ENCODE measurements at places on chromosomes 5 and 9.

- no peak for DNase-seq
These were observed 110.2 kb upstream of the COL5A1 start for GRCh38 chr9:134531220-134531970.

GRCh38 chr5:26295541-26295940 is 742.8 kb downstream of the CDH9 start:
- peak; percentile 3 for DNase-seq

- no peak for DNase-seq
These were observed 26.2 kb downstream of the IRF1 start for GRCh38 chr5:132464156-132464939.

DNA sequence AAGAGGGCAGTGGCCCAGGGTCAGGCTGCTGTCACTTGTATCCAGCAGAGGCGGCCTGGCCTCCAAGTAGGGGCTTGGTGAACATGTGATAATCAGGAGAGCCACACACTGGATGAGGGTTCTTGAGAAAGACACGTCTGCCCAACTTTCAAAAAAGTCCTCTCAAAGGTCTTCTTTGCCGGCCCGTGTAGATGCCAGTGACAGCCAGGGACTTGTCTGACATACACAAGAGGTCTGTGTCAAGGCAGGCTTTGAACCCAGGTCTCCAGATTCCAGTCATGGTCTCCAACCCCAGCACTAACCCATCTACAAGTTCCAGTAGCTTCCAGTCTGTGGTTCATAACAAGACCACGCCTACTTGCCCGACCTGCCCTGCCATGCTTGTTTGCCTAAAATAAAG is 7.9 kb upstream of the AMBP start:
- DNase-seq = no peak

DNA sequence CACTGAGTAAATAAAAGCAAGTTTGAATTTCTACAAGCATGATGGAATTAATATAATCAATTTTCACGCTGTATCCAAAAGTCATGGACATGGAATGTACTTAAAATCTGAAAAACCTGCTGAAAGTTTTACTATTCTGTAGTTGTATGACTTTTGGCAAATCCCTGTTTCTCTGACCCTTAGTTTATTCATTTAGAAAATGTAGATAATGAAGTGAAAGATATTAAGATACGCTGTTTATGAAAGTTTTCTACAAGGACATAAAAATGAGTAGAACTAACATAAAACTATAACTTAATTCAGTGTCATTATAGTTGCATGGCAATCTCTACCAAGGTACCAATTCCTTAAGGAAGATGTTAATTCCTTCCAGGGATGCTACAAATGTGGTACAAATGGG is 363.2 kb upstream of the MPDZ start:
- DNase-seq = no peak

GRCh38 chr5:56918054-56918453 is 8.7 kb downstream of the SETD9 start:
- no peak for DNase-seq

GRCh38 chr9:87199278-87199677 is 252.0 kb upstream of the GAS1 start:
- no peak for DNase-seq

DNA sequence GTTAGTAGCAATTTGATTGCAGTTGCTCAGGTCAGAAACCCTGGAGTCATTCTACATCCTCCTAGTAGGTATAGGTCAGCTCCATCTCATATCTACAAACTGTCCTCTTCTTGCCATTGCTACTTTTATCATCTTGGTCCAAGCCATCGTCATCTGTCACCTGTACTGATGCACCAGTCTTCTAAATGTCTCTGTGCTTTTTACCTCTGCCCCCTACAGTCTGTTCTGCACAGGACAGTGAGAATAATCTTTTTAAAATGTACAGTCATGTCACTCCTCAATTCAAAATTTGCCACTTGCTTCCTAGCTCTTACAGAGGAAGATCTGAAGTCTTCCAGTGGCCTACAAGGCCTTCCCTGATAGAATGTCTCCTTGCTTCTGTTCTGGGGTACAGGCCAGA is 6.8 kb downstream of the NNT start:
- no peak for DNase-seq

DNA sequence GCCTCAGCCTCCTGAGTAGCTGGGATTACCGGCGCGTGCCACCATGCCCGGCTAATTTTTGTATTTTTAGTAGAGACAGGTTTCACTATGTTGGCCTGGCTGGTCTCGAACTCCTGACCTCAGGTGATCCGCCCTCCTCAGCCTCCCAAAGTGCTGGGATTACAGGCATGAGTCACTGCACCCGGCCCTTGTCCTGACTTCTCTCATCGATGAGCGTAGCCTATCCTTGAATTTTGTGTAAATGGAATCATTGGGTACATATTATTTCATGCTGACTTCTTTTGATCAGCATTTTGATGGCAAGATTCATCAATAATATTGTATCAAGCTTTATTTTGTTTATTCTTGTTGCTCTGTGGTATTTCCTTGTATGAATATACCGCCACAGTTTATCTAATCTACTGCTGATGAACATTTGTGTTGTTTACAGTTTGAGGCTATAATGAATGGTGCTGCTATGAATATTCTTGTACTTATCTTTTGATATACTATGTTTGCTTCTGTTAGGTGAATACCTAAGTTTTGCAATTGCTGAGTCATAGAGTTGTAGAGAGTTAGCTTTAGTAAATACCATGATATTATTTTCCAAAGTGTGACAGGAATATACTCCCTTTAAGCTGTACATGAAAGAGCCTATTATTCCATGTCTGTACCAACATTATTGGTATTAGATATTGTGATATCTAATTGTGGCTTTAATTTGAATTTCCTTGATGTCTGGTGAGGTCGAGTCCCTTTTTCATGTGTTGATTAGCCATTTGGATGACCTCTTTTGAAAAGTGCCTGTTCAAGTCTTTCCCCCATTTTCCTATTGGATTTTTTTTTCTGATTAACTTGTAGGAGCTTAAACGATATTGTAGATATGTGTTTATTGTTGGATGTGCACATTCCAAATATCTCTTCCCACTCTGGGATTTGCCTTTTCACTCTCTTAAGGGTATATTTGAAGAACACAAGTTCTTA is 107.5 kb downstream of the RGS3 start:
- DNase-seq = no peak

GRCh38 chr9:110640736-110641135 is 27.9 kb upstream of the MUSK start:
- DNase-seq = peak; percentile 26

DNA sequence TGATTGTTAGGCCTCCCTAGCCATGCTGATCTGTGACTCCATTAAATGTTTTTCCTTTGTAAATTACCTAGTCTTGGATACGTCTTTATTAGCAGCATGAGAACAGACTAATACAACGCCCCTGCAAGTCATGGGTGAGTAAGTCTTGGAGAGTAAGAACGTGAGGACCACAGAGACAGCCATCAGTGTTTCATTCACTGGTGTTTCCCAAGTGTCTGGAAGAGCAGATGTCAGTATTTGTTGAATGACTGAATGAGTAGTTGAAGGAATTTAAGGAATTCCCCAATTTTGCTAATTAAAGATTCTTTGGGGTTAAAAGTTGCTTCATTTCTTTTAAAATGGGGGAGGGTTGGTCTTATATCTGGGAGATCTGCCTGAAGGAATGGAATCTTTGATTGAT is 178.8 kb downstream of the TRIO start:
- DNase-seq = no peak

GRCh38 chr5:5456858-5457257 is 34.4 kb downstream of the ICE1 start:
- DNase-seq = no peak

DNA sequence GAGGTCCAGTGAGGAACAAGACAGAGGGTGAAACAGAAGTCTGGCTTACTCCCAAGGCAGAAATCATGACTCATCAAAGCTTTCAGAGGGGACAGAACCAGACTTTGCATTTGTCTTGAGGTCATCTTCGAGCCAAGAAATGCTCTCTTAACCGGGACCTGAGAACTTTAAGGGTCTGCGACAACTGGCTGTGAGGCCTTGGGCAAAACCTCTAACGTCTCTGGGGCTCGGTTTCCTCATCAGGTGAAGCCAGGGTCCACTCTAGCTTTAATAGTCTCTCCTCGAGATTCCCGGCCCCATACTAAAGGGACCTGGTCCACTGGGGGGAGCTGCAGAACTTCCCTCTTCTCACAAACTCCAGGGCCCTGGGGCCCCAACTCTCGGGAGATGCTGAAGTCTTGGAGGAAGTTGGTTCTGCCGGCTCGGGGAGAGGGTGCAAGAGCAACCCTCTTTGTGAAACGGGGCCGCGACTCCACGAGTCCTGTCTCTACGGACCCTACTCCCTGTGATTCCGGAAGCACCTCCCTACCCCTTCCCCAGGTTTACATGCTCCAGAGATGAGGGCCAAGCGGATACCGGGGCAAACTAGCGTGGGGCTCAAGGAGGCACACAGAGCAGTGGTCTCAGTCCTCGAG is 2.6 kb downstream of the GLIS3 start:
- peak; percentile 90 for DNase-seq

DNA sequence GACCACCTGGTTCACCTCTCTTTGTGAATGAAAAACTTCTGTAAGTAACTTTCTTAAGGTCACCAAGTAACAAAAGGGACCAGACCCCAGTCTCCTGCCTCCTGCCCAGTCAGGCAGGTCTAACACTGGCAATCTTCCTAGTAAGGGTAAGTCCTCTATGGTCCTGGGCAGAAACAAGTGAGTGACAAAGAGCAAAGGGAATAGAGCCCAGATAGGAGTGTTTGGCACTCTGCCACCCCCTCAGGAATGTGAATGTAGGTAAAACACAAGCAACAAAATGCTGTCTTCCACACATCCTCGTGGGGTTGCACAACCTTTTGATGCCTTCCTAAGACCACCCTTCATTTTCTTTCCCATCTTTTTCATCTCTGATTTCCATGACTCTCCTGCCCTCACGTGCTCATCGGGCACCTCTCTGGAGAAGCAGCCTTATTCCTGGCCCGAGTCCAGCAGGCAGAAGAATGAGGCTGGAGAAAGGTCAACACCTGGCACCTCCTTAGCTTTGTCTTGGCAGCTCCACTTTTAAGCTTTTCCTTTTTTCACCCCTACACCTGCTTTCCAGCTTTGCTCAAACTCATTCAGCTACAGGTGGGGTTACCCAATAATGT is 90.2 kb upstream of the LHFPL2 start:
- peak; percentile 50 for DNase-seq

DNA sequence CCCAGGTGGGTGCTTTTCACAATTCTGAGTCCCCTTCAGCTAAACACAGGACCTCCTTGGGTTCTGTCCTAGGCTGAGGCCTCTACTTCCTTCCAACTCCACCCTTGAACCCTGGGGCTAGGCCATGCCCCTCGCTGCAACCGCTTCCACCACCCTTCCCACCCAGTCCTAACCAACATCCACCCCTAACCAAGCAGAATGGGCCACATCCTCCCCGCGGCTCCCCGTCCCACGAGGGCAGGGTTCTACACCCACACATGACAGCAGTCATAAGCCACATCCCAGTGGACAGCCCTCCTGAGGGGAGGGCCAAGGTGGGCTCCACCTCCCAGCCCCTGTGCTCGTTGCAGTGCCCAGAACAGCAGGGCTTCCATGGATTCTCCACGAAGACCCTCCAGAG is 65.8 kb downstream of the SHB start:
- no peak for DNase-seq

GRCh38 chr9:132946631-132947295 is 2.3 kb upstream of the TSC1 start:
- peak; percentile 71 for DNase-seq

- no peak for DNase-seq
These were observed 43.6 kb downstream of the NR3C1 start for GRCh38 chr5:143359869-143360268.

- peak; percentile 85 for DNase-seq
These were observed 3.2 kb downstream of the NEK6 start for GRCh38 chr9:124260769-124261603.

DNA sequence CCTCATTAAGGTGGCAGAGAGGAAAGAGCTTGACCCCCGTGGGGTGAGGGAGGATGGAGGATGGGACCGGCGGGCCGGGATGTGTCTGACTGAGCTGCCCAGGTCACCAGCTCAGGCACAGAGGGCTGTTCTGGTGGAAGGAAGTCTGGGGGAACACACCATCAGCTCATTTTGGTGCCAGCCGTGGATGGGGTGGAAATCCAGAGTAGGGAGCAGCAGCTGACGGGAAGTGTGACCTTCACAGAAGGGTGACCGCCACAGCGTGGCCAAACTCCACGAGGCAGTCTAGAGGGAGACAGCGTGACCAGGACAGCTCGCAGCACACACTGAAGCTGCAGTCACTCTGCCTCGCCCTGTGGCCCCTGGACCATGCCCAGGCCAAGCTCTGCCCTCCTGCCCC is 45.3 kb upstream of the PHYKPL start:
- no peak for DNase-seq

DNA sequence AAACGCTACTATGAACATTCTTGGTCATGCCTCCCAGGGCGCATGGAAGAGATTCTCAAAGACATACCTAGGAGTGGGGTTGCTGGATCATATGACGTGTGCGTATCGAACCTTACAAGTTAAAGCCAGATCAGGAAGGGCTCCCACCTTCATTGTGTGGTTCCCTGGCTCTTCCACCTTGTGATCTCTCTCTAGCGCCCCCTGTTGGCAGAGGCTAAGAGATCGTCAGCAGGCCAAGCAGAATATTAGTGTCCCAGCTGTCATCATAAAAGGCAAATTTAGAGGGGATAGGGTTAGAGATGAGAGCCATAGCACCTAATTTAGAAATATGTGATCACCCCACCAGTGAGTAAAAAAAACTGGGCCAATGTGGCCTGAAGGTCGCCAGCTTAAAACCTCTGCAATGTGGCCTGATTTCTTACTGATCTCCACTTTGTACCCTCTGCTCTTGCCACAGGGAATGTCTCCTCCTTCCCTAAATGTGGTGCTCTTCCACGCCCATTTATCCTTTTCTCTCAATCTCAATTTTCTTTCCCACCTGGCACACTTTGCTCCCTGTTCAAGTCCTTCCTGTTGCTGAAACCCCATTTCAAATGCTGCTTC is 91.7 kb upstream of the SHB start:
- peak; percentile 51 for DNase-seq

GRCh38 chr9:123658792-123659191 is 271.1 kb downstream of the DENND1A start:
- DNase-seq = no peak

DNA sequence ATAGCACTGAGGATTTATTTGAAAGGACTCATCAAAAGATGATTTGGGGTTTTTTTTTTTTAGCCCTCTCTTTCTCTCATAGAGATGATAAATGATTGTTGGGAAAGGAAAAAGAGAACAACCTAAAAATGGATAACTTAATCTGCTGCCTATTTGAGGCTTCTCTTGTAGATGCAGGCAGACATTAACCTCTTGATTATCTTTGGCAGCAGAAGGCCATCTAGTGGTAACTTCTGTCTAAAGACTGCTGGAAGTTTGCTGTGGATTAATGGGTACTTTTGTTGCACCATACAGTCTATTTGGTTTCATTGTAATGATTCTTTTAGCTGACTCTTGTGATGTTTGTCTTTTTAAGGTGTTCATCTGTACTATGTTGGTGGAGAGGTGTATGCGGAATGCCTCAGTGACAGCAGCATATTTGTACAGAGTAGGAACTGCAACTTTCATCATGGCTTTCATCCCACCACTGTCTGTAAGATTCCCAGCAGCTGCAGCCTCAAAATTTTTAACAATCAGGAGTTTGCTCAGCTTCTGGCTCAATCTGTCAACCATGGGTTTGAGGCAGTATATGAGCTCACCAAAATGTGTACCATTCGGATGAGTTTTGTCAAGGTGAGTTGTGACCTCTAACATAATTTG is 18.8 kb downstream of the SMIM32 start:
- peak; percentile 63 for DNase-seq
